Naive thymus-derived CD8-positive, alpha-beta T cell (primary cell): ENCODE measurements at places on chromosomes 3 and 15. TPM values are rescaled to one million over a fixed set of nuclear protein-coding genes. Genes with fewer than 3 reads are reported as not detected.

- DNase-seq, result no peak
Measured at GRCh38 chr3:33855884-33856546, 57.6 kb downstream of the PDCD6IP start.

- no peak for DNase-seq
Measured at GRCh38 chr3:155641956-155642355, 102.9 kb downstream of the PLCH1 start.

- DNase-seq, result peak; percentile 20
Measured at GRCh38 chr3:43243590-43244587, 42.5 kb upstream of the SNRK start.

- DNase-seq, result no peak
Measured at GRCh38 chr3:185701611-185702261, 115.6 kb downstream of the SENP2 start.

- no peak for DNase-seq
Measured at GRCh38 chr15:25773248-25773647, 89.9 kb downstream of the ATP10A start.

DNA sequence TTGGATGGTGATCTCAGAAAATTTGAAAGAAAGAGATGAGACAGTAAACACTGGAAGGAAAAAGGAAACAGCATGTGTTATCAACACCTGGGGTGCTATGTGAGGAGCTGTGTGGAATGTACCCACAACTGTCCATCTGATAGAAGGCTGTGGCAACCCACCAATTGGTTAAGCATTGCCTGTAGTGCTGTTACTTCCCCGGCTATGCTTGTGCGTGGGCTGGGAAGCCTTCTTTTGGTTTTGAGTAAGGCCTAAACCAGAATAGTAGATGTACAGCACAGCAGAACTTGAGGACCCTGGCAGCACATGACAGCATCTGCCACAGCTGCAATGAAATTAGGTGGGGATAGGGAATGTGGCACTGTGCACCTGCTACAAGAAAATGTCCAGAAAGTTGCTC is 184.5 kb downstream of the FHIT start:
- DNase-seq, result no peak

- DNase-seq, result no peak
Measured at GRCh38 chr3:188431553-188431952, 277.6 kb downstream of the LPP start.

DNA sequence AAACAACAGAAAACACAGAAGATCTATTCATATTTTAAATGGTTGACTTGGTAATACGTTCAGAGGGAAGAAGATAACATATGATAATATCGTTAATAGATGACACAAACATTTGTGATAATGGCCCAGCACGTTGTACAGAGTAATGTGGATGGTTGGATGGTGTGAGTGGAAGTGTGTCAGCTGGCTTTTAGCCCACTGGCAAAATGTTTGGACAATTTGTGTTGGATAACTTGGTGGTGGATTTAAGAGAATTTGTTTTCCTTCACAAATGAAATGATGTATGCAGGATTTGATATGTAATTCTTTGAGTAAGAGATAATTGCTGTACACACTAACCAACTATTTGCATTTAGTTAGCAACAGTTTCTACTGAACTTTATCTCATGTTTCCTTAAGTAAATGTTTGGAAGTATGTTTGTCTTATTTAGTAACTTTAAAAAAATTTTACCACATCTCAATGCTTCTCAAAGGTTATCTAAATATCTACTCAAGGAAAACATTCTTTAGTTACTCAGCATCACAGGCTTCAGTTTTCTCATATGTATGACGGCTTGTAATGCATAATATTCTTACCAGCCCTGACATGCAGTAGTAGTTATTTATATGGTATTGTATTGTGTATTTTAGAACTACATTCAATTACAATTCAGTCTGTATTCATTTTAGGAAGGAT is 328.5 kb upstream of the GOLIM4 start:
- no peak for DNase-seq

GRCh38 chr3:78872195-78872594 is 895.6 kb downstream of the ROBO1 start:
- DNase-seq, result no peak

GRCh38 chr3:149553781-149554451 is 79.4 kb downstream of the TM4SF4 start:
- no peak for DNase-seq

DNA sequence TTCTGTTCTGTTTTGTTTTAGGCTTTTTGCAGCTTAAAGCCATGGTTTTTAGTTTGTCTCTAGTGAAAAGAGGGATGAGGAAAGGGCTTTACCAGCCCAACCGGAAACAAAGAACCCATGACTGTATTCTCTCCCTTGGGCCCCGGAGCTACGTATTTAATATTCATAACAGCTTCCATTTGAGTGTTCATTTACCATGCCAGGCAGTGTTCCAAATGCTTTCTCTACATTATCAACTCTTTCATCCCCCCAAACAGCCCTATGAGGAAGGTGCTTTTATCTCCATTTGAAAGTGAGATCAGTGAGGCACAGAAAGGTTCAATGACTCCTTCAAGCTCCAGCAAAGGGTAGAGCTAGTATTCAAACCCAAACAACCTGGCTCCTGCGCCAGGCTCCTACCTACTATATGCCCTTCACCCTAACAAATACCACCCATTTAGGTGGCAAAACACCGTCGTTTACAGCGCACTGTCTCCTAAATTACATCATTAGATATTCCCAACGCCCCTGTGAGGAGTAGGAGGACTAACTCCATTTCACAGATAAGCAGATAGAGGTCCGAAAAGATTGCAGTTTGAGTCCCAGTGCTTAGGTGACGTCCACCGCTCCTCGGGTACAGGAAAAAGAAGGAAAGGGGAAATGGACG is 27.9 kb downstream of the GTPBP8 start:
- DNase-seq, result no peak

GRCh38 chr3:179421500-179421899 is 29.8 kb downstream of the GNB4 start:
- DNase-seq, result no peak

- DNase-seq, result no peak
Measured at GRCh38 chr3:131338948-131339640, 42.5 kb upstream of the NUDT16 start.

DNA sequence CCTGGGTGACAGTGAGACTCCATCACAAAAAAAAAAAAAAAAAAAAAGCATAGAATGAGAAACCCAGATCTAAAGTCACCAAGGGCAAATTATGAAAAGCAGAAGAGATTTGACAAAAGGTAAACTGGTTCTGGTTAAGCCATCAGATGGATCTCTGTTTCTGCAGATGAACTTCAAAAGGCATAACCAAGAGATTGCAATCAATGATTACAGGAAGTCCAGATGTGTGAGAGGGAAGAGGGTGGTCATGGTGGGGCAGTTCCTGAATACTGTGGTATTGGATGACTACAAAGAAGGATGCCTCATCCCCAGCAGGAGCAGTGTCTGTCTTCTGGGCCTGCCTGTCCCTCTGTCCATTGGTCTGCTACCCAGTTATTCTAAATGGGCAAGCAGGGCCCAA is 3.8 kb downstream of the P4HTM start:
- no peak for DNase-seq

DNA sequence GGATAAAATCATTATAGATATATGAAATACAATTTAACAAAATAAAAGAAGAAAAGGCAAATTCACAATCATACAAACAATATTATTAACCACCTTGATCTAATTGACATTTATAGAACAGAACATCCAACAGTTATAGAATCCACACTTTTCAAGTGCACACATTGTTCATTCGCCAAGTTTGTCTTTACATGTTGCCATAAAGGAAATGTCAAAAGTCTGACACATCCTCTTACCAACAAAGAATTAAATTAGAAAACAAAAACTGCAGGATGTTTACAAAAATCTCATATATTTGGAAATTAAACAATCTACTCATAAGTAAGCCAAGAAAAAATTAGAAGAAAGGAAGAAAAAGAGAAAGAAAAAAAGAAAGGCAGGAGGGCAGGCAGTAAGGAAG is 909.2 kb upstream of the EPHA6 start:
- no peak for DNase-seq

GRCh38 chr15:59814409-59814808 is 125.3 kb upstream of the BNIP2 start:
- peak; percentile 67 for DNase-seq

DNA sequence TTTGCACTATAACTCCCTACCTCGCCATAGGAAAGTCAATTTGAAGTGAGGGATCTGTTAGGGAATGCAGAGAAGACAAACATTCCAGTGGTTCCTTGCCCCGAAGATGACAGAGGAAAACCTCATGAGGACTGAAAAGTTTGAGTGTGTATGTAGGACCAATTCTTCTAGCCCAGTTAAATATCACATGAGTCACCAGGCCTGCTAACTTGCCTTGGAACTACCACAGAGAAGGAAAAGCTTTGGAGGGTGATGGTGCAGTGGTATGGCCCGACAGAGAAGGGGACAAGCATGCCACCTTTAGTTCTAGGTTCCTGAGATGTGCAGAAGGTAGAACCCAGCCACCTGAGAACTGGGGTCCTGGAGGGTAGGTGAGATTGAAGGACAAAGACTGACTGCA is 2.6 kb upstream of the UPK1B start:
- no peak for DNase-seq

GRCh38 chr3:42127226-42127625 is 36.1 kb downstream of the TRAK1 start:
- no peak for DNase-seq

GRCh38 chr15:65156692-65157091 is 23.1 kb upstream of the PDCD7 start:
- no peak for DNase-seq

DNA sequence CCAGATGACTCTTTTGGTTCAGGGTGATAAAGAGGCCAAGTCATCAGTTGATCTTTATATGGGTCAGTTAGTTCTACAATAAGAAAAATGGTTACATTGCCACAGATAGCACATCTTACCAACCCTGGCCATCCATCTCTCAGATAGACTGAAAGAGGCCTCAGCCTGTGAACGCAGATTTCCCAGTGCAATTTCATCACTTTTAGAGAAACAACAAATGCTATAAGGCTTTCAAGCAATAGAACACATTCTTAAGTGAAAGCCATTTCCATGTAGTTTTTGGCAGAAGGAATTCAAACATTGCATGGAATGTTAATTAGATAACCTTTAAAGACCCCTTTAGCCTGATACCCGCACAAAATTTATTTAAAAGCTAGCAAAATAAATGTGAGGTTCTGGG is 200.6 kb upstream of the ZBTB20 start:
- no peak for DNase-seq

GRCh38 chr3:82521657-82522056 is 760.2 kb upstream of the GBE1 start:
- DNase-seq, result no peak

GRCh38 chr15:72593838-72594237 is 60.7 kb upstream of the GOLGA6B start:
- DNase-seq, result no peak

GRCh38 chr3:190546881-190547510 is 33.1 kb downstream of the IL1RAP start:
- no peak for DNase-seq

- no peak for DNase-seq
Measured at GRCh38 chr3:57942872-57943283, 65.3 kb upstream of the FLNB start.

GRCh38 chr15:60800299-60801072 is 321.5 kb upstream of the ICE2 start:
- no peak for DNase-seq

DNA sequence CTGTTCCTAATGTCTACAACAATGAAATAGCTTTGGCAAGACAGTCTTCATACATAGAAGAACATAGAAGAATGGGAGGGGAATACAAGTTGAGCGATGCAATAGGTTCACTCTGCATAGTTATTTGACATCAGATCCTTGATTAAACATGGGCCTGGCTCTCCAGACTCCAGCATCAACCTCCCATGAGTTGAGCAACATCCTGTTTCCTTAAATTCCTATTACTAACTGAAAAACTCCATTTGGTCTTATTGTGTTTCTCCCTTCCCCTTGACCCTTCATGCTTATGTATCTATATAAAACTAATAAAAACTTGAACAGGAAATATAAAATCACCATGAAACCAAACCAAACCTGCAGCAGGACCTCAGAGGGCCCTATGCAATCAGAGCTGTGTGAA is 304.5 kb upstream of the SATB1 start:
- DNase-seq, result no peak

GRCh38 chr3:43963208-43963607 is 272.5 kb downstream of the ABHD5 start:
- DNase-seq, result no peak

DNA sequence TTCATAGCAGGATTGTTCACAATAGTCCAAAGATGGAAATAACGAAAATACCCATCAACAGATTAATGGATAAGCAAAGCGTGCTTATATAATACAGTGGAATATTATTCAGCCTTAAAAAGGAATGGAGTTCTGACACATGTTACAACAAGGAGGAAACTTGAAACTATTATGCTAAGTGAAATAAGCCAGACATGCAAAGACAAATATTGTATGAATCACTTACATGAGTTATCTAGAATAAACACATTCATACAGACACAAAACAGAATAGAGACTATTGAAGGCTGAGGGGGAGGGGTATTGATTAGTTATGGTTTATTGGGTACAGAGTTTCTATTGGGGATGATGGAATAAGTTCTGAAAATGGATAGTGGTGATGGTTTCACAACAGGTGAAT is 438.6 kb downstream of the CADM2 start:
- no peak for DNase-seq

GRCh38 chr3:158213461-158213860 is 103.6 kb downstream of the RSRC1 start:
- DNase-seq, result no peak

DNA sequence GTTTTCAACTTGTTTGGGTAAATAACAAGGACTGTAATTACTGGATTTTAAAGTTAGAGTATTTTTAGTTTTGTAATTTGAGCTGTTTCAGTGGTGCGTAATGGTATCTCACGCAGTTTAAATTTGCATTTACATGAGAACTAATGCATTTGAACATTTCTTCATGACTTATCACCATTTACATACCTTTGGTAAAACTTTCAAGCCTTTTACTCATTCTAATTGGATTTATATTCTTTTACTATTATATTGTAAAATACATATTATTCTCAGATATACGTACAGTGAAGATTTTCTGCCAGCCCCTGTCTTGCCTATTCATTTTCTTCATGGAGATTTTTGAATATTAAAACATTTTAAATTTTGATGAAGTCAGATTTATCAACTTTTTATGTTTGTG is 703.8 kb downstream of the MECOM start:
- no peak for DNase-seq

GRCh38 chr15:82128401-82129148 is 82.8 kb upstream of the MEX3B start:
- no peak for DNase-seq

GRCh38 chr3:138919325-138919724 is 27.6 kb downstream of the FOXL2 start:
- no peak for DNase-seq

Gene CX3CR1
- 0.66 TPM for total RNA-seq

Gene TM4SF1
- not detected for total RNA-seq

Gene MESP2
- total RNA-seq, result not detected

Gene SLC22A13
- total RNA-seq, result 1.0 TPM

Gene TRH
- total RNA-seq, result not detected

Gene GCSAM
- 15.1 TPM for total RNA-seq

Gene ARGFX
- not detected for total RNA-seq

Gene SNURF
- 31.0 TPM for total RNA-seq

Gene ECE2
- total RNA-seq, result not detected

Gene NEK11
- total RNA-seq, result 5.7 TPM
